ENCODE measurements at places on chromosomes 3 and 15.

GRCh38 chr3:52420388-52420787 is 24.5 kb downstream of the SEMA3G start:
- H3K4me1 ChIP-seq: no peaks in the 10 kb centered on the region
- no peaks in the 10 kb centered on the region for H3K27me3 ChIP-seq
- H3K27ac ChIP-seq: no peak overlapping the region
- DNase-seq: no peak

- H3K27me3 ChIP-seq: peaks cover 68% of the 10 kb centered on the region
- H3K36me3 ChIP-seq: no peaks in the 10 kb centered on the region
- no peak for DNase-seq
- H3K27ac ChIP-seq: no peak overlapping the region
- no peak overlapping the region for H3K4me3 ChIP-seq
- peaks cover 16% of the 10 kb centered on the region for H3K4me1 ChIP-seq
Observed at GRCh38 chr3:27729748-27730611, 7.9 kb upstream of the EOMES start.

DNA sequence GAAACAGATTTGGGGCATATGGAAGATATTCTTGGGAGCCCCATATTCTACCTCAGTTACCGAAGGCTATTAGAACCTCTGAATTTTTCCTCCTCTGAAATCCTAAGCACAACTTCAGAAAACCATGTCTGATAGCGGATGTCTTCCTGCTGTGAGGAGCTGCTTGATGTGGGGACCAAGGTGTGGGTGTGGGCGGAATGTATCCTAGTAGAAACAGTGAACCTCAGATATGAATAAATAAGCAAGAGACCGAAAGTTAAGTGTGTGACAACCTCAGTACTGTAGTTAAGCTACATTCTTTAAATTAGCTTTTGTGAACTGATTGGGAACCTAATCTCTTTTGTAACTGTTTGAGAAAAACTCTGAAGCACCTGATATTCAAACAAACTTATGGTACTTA is 46.9 kb downstream of the SENP2 start:
- H3K4me1 ChIP-seq: no peaks in the 10 kb centered on the region
- peaks cover 10% of the 10 kb centered on the region for H3K36me3 ChIP-seq
- H3K4me3 ChIP-seq: no peak overlapping the region
- no peaks in the 10 kb centered on the region for H3K27me3 ChIP-seq
- H3K27ac ChIP-seq: no peak overlapping the region

GRCh38 chr15:64854041-64854440 is 12.3 kb downstream of the PLEKHO2 start:
- H3K36me3 ChIP-seq: peaks cover 40% of the 10 kb centered on the region
- no peaks in the 10 kb centered on the region for H3K27me3 ChIP-seq
- peaks cover 49% of the 10 kb centered on the region for H3K4me1 ChIP-seq
- no peak for DNase-seq

DNA sequence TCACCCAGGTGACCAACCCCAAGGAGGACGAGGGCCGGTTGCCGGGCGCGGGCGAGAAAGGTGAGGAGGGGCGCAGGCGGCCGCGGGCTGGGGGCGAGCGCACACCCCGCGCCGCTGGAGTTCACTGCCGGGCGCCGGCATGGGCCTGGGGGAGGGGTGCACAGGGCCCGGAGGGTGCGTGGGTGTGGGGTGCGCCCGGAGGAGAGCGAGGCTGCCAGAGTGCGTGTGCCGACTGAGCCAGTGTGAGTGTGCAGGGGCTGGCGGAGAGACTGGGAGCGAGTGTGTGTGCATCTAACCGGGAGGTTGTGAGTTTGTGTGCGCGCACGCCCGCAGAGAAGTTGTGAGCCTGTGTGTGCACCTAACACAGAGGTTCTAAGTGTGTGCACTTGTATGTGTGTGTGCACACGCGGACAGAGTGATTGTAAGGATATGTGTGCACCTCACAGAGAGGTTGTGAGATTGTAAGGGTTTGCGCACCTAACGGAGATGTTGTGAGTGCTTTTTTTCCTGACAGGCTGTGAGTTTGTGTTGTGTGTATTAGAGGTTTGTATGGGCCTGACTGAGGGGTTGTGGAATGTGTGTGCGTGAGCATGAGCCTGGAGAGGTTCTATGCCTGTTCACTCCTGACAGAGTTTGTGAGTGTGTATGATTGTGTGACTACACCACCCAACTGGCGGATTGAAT is 681 bp downstream of the CTDSPL start:
- peak; percentile 80 for DNase-seq
- peak overlapping the region; percentile 39 for H3K27ac ChIP-seq
- H3K36me3 ChIP-seq: no peaks in the 10 kb centered on the region
- peak overlapping the region; percentile 88 for H3K4me3 ChIP-seq

DNA sequence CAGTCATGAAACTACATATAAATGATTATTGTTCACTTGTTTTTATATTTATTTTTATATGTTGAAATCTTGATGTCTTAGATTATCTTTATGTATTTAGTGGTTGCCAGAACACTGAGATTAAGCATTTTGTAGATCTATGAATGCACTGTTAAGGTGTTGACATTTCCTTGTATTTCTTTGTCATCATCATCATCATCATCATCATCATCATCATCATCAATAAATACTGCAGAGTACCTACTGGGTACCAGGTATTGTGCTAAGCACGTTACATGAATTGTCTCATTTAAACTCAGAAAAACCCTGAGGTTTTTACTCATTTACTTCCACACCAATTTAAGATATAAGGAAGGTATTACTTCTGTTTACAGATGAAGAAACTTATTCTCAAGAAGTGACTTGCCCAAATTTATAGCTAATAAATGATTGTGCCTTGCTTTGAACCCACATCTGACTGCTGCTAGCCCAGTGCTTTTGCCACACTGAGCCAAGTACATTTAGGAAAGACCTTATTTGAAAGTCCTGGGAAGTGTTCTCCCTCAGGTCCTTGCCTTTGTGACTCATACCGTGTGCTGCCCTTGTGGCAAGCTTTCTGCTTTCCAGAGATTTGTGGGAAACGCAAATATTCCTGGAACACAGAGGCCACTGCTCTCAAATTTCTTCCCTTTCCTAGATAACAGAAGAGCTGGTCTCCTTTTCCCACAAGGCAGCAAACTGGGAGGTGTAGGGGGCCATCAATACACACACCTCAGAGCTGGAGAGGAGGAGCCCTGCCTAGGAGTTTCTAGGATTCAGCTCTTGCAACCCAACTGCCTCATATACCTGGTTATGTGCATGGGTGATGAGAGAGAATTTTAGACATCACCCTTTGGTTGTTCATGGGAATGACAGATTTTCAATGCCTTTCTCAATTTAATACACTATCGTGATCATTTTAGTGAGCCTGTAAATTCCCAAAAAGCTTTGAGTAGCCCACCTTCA is 115.4 kb upstream of the C15orf61 start:
- peaks cover 4% of the 10 kb centered on the region for H3K4me1 ChIP-seq
- DNase-seq: peak; percentile 71
- H3K27me3 ChIP-seq: no peaks in the 10 kb centered on the region
- H3K36me3 ChIP-seq: no peaks in the 10 kb centered on the region
- no peak overlapping the region for H3K4me3 ChIP-seq
- H3K27ac ChIP-seq: no peak overlapping the region

- no peaks in the 10 kb centered on the region for H3K4me1 ChIP-seq
- peak; percentile 21 for DNase-seq
- no peak overlapping the region for H3K27ac ChIP-seq
- H3K4me3 ChIP-seq: no peak overlapping the region
- H3K27me3 ChIP-seq: no peaks in the 10 kb centered on the region
Observed at GRCh38 chr15:98568382-98569017, 79.8 kb upstream of the IGF1R start.

DNA sequence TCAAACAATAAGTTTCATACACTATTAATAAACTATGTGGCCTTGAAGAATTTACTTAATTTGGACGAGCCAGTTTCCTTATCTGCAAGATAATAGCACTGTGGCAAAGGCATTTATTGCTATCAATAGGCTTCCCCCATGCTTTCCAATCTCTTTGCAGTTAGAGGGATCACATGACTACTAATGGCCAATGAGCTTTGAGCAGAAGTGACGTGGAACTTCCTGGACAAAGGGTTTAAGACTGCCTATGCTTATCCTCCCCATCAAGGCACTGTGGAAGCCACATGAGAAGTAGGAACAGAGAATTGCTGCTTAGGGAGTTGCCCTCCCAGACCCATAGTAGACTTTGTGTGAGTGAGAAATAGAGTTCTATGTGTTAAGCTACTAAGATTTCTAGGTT is 16.7 kb upstream of the ZMAT3 start:
- H3K27ac ChIP-seq: no peak overlapping the region
- DNase-seq: no peak
- no peaks in the 10 kb centered on the region for H3K4me1 ChIP-seq
- H3K27me3 ChIP-seq: no peaks in the 10 kb centered on the region
- H3K4me3 ChIP-seq: no peak overlapping the region

DNA sequence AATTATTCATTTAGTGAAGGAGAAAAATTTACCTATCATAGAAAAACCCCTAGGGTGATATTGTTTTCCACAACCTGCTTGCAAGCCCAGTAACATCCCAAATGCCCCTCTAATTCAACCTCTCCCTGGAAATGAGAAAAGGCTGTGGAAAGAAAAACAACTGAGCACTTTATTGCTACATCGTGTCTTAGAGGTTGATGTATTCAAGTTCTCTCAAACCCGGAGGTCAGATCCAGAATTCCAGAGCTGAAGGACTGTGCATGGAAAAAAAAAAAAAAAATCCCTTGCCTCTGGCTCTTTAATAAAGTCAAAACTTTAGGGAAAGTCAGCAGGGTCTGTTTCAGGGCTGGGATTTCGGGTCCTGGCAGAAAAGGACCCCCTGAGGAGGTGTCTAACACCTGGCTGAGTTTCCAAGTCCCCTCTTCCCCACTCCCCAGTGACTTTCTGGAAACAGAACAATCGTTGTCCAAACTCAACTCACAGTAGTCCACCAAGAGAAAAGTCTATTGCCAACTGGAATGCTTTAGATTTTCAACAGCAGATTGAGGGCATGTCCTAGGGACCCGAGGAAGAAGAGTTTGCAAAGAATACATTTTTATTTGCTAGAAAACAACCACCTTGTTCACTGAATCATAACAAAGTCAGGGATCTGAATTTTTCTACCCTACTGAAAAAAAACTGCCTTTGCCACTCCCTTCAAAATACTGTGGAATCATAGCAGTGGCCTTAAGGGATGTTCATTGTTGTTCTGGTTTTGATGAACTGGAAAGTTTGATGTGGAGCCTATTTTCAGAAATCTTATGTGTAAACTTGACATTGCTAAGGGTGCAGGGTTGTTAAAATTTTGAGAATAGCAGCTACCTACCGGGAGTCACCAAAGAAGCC is 207.5 kb upstream of the ADAMTS9 start:
- no peaks in the 10 kb centered on the region for H3K4me1 ChIP-seq
- no peak overlapping the region for H3K27ac ChIP-seq
- no peaks in the 10 kb centered on the region for H3K36me3 ChIP-seq
- no peak overlapping the region for H3K4me3 ChIP-seq
- DNase-seq: peak; percentile 43

GRCh38 chr15:101258238-101259144 is 6.6 kb upstream of the CHSY1 start:
- no peaks in the 10 kb centered on the region for H3K36me3 ChIP-seq
- H3K4me3 ChIP-seq: no peak overlapping the region
- H3K27ac ChIP-seq: no peak overlapping the region

- no peaks in the 10 kb centered on the region for H3K4me1 ChIP-seq
- no peak overlapping the region for H3K27ac ChIP-seq
- no peak overlapping the region for H3K4me3 ChIP-seq
Observed at GRCh38 chr15:27623149-27623548, 476.0 kb downstream of the OCA2 start.

DNA sequence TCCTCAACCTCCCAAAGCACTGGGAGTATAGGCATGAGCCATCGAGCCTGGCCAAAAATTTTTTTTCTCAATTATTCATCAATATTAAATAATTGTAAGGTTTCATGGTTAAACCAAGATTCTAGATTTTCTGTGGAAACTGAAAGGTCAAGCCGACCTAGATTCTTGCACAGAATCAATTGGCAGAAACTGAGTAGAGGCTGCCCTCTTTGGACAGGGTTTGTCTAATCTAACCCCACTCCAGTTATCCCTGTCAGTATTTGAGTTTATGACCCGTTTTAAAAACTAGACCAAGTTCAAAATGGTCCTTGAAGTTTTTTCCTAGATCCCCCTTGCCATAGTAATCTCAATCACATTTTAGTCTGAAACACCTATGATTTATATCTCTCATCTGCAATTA is 8.6 kb upstream of the ADAM10 start:
- H3K27me3 ChIP-seq: no peaks in the 10 kb centered on the region
- H3K27ac ChIP-seq: no peak overlapping the region
- no peaks in the 10 kb centered on the region for H3K4me1 ChIP-seq
- peak; percentile 31 for DNase-seq
- no peaks in the 10 kb centered on the region for H3K36me3 ChIP-seq

- no peaks in the 10 kb centered on the region for H3K36me3 ChIP-seq
- no peaks in the 10 kb centered on the region for H3K4me1 ChIP-seq
- DNase-seq: no peak
- H3K27ac ChIP-seq: no peak overlapping the region
- peaks cover 41% of the 10 kb centered on the region for H3K27me3 ChIP-seq
Observed at GRCh38 chr3:13137941-13138832, 65.0 kb upstream of the IQSEC1 start.

DNA sequence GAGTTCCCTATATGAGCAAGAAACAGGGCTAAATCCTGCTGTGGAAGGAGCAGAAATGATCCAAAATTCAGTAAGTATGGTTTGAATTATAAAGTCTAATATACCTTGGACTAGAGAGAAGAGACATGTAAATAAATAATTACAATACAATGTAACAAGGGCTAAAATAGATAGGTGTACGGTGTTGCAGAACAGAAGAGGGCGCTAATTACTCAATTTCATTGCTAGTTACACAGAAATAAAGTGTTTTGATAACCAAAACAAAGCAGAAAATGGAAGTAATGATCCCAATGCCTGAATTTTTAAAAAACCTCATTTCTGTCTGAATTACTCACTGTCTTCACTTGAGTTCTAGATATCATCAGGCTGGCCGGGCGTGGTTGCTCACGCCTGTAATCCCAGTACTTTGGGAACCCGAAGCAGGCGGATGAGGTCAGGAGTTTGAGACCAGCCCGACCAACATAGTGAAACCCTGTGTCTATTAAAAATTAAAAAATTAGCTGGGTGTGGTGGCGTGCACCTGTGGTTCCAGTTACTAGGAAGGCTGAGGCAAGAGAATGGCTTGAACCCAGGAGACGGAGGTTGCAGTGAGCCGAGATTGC is 8.3 kb upstream of the PLCH1 start:
- H3K27ac ChIP-seq: no peak overlapping the region
- peak; percentile 33 for DNase-seq
- H3K36me3 ChIP-seq: no peaks in the 10 kb centered on the region
- no peak overlapping the region for H3K4me3 ChIP-seq
- H3K4me1 ChIP-seq: no peaks in the 10 kb centered on the region

- no peak overlapping the region for H3K4me3 ChIP-seq
- H3K27ac ChIP-seq: no peak overlapping the region
- no peaks in the 10 kb centered on the region for H3K36me3 ChIP-seq
Observed at GRCh38 chr3:147915057-147915456, 505.9 kb downstream of the ZIC1 start.

GRCh38 chr15:27865323-27865922 is 233.7 kb downstream of the OCA2 start:
- H3K27me3 ChIP-seq: no peaks in the 10 kb centered on the region
- no peak overlapping the region for H3K4me3 ChIP-seq
- no peak overlapping the region for H3K27ac ChIP-seq
